Mammary epithelial cell (primary cell): ENCODE measurements at places on chromosomes 12 and 14.

DNA sequence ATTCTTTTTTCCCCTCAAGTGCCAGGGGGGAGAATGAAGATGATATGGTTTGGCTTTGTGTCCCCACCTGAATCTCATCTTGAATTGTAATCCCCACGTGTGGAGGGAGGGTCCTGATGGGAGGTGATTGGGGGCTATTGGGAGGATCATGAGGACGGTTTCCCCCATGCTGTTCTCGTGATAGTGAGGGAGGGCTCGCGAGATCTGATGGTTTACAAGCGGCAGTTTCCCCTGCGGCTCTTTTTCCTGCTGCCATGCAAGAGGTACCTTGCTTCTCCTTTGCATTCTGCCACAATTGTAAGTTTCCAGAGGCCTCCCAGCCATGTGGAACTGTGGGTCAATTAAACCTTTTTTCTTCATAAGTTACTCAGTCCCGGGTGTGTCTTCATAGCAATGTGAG lies 173.7 kb downstream of the CAND1 start:
- DNase-seq: no peak

- no peak for DNase-seq
Measured at GRCh38 chr14:104090071-104090748, 4.7 kb downstream of the ASPG start.

DNA sequence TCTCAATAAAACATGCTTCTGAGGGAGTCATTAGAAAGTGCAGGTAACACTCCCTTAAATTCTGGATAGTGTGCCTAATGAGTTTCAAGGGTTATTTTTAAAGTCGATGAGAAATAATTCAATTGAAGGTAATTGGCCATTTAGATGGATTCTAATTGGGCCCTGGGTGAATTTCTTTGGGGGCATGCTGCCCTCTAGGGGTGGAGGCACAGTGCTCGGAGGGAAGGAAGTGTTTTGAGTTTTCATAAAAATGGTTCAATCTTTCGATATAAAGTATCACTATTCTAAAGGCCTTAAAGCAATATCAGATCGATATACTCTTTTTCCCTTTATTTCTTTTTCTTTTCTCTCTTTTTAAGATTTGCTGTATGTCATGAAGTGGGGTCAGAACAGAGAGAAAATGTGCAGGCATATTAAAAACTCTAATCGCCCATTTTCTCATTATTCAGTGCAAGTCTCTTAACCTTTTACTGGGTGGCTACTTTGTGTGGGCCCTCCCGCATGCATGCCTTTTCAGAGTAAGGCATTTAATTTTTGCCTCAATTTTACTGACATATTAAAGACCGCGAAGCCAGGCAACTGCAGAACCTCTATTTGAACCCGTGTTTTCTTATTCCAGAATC lies 25.5 kb downstream of the NKX2-8 start:
- DNase-seq: no peak

DNA sequence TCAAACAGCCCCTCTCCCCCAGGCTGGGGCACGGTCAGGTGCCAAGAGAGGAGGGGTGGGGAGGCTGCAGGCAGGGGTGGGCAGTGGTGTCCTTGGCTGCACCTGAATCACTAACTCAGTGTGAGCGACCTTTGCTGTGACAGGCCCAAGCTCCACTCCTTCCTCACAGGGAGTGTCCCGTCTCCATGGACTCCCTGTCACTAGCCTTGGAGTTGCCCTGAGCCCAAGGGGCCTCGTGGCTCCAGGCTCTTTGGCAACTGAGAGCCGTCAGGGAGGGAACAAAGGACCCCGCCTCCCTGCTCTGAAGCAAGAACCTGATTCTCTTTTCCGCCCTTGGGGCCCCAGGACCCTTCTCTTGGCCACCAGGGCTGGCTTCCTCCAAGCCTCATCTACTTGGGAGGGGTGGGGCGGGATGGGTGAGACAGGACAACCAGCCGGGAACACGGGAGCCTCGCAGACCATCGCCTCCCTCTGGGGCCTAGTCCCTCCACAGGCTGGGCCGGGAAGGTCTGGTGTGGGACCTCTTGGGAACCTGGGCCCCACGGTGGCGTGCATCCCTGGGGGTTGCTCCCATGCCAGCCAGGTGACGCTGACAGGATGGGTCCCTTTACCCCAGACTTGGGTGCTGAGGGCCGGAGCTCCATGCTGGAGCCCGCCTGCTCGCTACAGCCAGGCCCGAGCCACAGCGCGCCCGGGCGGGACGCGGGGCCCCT lies 935 bp upstream of the ADSS1 start:
- no peak for DNase-seq

DNA sequence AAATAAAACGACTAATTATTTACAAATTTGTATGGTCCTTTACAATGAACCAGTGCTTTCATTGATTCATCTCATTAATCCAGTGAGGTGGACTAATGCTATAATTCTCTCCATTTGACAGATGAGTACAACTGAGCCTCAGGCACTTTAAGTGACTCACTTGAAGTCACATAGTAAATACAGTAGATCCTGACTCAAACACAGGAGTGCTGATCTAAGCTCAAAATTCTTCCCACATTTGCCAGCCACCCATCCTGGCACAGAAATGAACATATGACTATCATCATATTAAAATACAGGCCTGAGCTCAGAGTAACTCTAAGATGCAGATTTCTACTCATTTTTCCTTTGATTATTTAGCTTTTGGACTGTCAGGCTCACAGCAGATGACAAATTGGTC lies 30.6 kb downstream of the SLC16A7 start:
- DNase-seq: peak; percentile 73
